ENCODE measurements at places on chromosomes 16 and 17.

GRCh38 chr16:84511180-84511800, 6.8 kb upstream of the MEAK7 start:
- DNase-seq: no peak

- no peak for DNase-seq
These were observed 21.1 kb upstream of the METRNL start for GRCh38 chr17:83058266-83058798.

GRCh38 chr16:2716948-2717347, 3.1 kb downstream of the PRSS27 start:
- no peak for DNase-seq

GRCh38 chr17:63420868-63421680, 25.0 kb downstream of the CYB561 start:
- no peak for DNase-seq

- DNase-seq: no peak
These were observed 15.3 kb upstream of the TRIM37 start for GRCh38 chr17:59121901-59122480.

DNA sequence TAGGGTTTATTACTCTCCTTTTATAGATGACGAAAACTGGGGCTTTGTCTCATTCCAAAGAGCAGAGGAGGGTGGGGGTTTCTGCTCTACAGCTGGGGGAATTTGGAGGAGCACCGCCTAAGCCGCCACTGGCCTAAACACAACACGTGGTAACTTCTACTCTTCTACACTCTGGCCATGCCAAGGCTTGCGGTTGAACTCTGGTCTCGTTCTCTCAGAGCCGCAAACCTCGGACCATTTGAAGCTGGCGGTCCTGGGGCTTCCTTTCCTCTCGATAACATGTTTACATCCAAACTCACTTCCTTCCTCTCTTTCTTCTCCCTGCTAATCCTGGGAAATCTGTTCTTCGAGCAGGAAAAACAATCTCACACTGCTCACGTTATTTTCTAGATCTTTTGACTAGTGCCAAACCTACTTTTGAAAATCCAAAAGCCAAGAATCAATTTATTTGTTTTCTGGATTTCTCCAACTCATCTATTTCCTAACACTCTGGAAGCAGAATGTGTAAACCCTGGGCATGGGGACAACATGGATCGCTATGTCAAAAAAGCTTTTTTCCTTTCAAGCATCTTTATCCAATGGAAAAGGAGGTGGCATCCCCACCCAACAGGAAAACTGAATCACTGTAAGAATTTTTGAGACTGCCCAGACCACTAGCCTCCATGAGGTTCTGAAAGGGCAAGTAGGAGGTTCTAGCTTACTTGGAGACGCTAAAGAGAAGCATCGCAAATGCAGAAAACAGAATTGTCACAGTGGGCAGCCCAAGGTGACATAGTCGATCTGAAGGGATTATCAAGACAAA, 13.6 kb upstream of the EEF2K start:
- peak; percentile 67 for DNase-seq
